ENCODE measurements at places on chromosomes 6 and 20.

- no peak for DNase-seq
Measured at GRCh38 chr6:19842030-19842615, 5.0 kb downstream of the ID4 start.

DNA sequence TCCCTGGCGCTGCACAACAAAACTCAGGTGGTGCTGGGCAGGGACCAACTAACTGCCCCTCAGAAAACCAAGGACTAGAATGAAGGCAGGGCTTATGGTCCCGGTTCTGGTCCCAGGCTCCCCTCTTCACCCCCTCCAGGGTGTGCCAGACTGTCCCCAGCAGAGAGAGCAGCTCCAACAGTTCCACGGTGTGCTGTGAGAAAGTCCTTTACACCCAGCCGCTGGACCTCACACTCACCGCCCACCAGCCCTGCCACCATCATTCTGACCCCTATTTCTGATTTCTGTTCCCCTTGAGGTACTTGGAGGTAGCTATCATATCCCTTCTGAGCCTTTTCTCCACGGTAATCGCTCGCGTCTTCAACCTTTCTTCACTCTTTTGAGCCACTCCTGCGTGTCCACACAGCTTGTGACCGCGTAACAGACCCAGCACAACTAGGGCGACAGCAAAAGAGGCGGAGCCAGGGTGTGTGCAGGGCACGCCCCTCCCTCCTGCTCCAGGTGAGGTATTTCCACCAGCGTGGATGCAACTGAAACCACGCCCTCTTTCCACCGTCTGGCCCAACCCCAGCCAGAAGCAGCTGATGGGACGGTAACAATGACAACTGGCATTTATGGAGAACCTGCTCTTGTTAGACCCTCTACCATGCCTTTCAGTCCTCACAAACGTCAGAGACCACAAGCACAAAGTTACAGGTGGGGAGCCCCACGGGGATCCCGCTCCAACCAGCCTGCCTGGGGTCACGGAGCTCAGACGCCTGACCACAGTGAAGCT, 2.3 kb downstream of the PXDC1 start:
- DNase-seq = no peak

DNA sequence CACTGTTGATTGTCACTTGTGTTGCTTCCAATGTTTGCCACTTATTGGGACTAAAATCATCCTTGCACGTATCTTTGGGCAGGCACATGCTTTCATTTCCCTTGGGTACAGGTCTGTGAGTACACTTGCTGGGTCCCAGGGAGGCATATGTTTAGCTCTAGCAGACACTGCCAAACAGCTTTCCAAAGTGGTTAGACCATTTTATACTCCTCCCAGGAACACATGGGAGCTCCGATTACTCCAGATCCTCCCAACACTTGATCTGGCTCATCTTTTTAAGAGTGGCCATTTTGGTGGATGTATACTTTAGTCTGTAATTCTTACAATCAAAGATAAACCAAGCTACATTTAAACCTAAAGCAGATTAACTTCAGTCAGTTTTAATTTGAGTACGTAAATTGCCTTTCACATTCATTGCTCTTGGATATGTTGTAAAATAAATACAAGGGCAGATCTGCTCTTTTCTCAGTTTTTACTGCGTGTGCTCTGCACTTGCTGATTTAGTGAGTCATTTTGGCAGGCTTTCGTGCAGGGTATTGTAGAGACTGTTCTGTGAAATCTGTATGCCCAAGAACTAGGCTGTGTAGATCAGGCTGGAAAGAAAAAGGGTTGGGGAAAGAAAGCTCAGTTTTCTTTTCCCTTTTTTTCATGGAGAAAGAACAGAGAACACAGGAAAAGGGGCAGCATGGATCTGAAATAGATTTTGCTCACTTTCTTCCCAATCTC, 19.5 kb downstream of the SLC22A1 start:
- no peak for DNase-seq

DNA sequence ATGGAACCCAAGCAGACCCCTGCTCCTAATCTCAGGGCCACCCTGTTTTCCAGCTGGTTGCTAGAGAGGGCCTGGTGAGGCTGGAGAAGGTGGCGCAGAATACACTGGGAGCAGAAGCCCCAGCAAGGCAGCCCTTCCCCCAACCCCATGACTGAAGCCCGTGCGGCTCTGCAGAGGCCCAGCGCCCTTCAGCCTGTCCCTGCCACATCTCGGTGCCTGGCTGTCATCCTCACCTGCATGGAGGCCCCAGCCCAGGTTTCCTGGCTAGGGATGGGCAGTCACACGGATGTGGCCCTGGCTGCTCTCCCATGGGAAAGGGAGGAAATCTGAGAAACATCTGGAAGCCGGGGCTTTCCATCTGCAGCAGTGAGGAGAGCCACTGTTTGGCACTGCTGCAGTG, 26.1 kb upstream of the VSTM2L start:
- no peak for DNase-seq

GRCh38 chr20:52524861-52525260, 333.3 kb upstream of the ZFP64 start:
- no peak for DNase-seq

GRCh38 chr6:7542874-7543624, 1.6 kb downstream of the DSP start:
- no peak for DNase-seq
